Activated naive CD8-positive, alpha-beta T cell treated with anti-CD3 and anti-CD28 coated beads, Interleukin-2, amount 10 ng/mL, durations not matched to agents 7 days and 5 days (primary cell): ENCODE measurements at places on chromosomes 7 and 10. TPM values are rescaled to one million over a fixed set of nuclear protein-coding genes. Genes with fewer than 3 reads are reported as not detected.

Gene PSD
- total RNA-seq: 3.6 TPM

Gene SPDYE9
- not detected for total RNA-seq

Gene FAM131B
- 2.9 TPM for total RNA-seq

Gene RELN
- total RNA-seq: not detected

Gene TRPV5
- not detected for total RNA-seq

DNA sequence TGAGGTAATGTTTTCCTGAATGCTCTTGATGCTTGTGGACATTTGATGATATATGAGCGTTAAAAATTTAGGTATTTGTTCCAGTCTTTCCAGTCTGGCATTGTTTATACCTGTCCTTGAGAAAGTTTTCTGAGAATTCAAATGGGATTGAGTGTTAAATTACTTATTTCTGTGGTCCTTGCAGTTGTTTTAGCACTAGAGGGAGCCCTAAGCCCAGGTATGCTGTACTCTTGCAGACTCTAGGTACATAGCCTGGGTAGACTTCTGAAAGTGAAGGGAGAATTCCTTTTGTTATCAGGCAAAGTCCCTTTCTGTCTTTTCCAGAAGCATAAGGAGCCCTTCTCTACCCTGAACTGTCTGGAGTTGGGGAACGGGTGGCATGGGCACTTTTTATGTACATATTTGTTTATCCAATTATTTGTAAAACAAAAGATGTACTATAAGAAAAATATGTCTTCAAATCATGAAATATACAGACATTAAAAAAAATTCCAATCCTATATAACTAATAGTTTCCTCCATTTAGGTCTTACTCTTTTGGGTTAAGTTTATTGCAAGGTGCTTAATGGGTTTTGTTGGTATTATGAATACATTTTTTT, 262.1 kb downstream of the ATRNL1 start:
- DNase-seq: no peak

DNA sequence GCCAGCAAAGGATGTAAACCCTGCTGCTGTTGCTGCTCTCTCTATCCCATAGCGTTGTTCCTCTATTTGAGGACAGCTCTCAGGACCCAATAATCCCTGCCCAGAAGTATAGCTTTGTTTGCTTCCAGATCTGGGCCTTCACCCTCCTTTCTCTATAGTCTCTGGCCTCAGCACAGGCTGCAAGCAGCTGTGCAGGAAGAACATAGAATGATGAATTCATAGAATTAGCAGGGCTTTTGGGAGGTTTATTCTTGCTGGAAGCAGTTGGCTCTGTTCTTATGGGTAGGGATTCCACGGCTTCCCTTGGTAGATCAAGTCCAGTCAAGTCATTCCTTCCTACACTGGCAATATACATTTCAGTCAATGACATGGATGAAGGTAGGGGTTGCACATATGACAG, 354.7 kb downstream of the HPSE2 start:
- DNase-seq: no peak

DNA sequence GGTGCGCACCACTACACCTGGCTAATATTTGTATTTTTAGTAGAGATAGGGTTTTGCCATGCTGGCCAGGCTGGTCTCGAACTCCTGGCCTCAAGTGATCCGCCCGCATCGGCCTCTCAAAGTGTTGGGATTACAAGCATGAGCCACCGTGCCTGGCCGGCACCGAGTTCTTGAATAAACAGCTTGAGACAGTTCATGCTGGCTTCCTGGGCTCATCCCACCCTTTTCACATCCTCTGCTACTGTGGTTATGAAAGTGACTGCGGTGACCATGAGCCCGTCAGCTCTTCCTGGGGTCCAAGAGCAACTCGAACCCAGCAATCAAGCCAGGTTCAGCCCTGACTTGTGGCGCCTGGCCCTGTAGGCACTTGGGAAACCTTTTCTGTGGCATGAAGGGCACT, 38.7 kb downstream of the HIP1 start:
- DNase-seq: no peak

DNA sequence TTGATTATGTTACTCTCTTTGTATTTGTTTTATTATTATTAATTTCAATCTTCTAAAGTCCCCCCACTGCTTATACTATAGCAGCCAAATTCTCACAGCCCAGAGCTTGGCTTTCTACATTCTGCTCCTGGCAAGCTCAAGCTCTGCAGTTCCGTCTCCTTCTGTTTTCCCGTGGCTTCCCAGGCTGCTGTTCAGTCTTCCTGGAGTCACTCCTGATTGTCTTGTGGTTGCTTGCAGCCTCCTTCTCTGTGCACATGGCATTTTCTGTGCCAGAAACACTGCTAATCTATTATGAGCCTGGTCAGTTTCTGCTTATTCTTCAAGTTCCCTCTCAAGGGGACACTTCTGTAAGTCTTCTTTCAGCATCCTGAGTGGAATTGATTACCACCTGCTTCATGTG, 533.7 kb upstream of the IGFBP3 start:
- no peak for DNase-seq

GRCh38 chr10:113099431-113100183, 149.6 kb downstream of the TCF7L2 start:
- no peak for DNase-seq

- DNase-seq: no peak
These were observed 50.1 kb downstream of the SYPL1 start for GRCh38 chr7:106062006-106062405.

GRCh38 chr10:61409157-61409556, 44.0 kb downstream of the TMEM26 start:
- no peak for DNase-seq

DNA sequence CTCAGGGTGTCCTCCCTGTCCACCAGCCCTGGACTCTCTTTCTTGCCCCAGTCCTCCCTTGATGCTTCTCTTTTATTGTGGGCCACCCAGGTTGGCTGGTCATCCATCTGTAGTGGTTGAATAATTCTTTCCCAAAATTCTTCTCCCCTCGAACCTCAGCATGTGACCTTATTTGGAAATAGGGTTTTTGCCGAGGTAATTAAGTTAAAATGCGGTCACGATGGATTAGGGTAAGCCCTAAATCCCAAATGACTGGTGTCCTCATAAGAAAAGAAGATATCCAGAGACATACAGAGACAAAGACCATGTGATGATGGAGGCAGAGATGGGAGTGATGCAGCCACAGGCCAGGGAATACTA, 74.3 kb downstream of the GFRA1 start:
- no peak for DNase-seq

DNA sequence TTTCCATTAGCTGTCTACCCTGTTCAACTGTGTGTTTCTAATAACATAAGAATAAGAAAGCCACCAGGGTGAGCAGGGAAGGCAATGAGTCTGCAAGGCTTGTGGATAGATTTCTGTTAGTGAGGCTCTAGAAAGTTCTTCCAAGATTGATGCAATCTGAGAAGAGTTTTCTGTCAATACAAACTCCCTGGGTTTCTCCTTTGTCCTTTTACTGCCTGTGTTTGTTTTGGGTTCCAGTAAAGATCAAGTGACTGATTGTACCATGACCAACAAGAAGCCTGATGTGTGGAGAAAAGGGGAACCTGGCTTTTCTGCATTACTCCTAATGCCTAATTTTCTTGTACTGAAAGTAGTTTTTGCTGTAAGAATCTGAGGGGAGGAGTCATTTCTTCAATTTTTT, 139.9 kb downstream of the CFTR start:
- DNase-seq: no peak

DNA sequence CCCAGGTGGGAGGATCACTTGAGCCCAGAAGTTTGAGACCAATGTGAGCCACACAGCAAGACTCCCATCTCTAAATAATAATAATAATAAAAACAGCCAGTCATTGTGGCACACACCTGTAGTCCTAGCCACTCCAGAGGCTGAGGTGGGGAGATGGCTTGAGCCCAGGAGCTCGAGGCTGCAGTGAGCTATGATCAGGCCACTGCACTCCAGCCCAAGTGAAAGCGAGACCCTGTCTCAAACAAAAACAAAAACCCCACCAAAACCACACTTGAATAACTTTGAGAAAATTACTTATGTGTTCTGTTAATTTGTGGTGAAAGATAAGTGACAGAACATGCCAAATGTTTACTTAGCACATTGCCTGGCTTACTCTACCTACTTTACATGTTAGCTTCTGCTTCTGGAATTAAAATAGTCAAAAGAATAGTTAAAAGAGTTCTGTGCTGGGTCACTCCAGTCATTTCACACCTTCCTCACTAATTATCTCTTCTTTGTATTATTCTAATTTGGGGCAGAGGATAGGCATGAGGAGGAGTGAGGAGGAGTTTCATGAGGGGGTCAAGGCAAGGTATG, 9.8 kb downstream of the TMEM60 start:
- no peak for DNase-seq

DNA sequence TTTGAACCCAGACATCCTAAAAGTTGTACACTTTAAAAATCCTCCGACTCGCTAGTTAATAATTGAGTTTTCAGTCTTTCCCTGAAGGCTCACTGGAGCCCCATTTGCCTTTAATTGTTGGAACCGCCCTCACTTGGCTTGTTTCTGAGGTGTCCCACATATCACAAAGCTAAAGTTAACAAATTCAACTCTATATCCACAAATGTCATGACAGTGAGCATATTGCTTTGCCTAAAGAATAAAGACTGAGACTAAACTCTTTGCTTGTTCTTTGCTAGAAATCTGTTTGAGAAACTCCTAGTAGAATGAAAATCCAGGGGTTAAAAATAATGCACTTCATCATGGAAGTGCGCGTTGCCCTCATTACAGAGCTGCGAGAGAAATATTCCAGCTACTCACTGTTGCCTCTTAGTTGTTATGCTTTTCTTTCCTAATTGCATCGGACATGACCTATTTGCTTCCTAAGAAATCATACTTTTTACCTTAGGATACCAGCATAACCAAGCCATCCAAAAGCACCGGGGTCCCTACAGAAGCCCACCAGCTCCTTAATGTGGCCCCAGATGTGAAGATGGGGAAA, 752 bp downstream of the THSD7A start:
- DNase-seq: no peak
